Suppressor macrophage treated with lipopolysaccharide for 1 hour (primary cell): ENCODE measurements at places on chromosomes 4 and X.
A peak's percentile ranks its signal among the peaks of the same experiment; 100 is the strongest.

DNA sequence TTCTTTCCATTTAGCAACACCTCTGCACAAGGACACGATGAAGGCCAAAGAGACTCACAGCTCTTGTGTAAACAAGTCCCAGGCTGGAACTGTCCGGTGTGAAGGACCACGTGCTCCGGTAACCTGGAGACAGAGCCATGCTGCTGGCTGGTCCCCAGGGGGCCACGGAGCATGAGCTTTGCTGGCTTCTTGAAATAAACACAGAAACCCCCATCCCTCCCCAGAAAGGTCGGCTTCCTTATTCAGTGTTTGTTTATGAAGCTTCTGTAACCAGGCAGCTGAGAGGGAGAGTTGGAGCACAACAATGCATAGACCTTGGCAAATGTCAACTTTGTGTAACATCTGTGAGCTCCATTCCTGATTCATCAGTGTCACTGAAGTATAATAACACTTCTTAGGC is 109.4 kb downstream of the GPR143 start:
- DNase-seq, result no peak

- peak; percentile 27 for DNase-seq
These were observed 99.6 kb upstream of the AFAP1 start for GRCh38 chr4:8039290-8039689.

DNA sequence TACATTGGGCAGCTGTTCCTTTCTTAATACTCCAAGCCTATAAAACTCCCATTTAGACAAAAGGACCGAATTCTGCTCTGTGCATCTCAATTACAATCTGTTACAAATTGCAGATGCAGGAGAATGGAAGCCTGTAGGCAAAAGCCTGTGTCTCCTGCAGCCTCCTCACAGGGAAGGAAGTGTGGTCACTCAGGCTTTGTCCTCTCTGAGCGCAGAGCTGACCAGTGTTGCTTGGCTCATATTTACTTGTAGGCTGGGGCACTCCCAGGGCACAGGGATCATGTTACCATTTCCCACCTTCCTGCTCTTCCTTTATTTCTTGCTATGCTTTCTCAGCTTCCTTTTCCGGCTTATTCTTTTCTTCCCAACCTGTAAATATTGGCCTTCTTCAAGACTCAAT is 15.7 kb downstream of the SUPT20HL2 start:
- DNase-seq, result no peak

- no peak for DNase-seq
These were observed 112.3 kb upstream of the SFRP2 start for GRCh38 chr4:153901220-153901619.

- DNase-seq, result no peak
These were observed 48.9 kb upstream of the ZNF518B start for GRCh38 chr4:10506077-10506476.

- DNase-seq, result no peak
These were observed 21.0 kb downstream of the TNIP3 start for GRCh38 chr4:121143131-121143530.

DNA sequence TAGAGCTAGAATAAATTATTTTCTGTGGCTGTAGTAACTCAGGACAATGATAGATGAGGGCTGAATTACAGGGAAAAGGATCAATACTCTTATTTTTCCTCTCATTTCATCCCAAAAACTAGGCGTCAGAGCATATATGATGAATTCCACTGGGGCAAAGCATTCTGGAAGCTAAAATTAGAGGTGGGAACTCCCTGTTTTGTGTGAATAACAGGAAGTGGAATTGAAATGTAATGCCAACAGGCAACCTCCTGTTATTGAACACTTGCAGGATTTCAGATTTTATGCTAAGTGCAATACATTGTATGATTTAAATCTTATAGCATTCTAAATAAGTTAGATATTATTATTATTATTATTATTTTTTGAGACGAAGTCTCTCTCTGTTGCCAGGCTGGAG is 20.9 kb downstream of the HSD17B11 start:
- no peak for DNase-seq

GRCh38 chr4:84484236-84484635 is 14.9 kb downstream of the NKX6-1 start:
- no peak for DNase-seq

DNA sequence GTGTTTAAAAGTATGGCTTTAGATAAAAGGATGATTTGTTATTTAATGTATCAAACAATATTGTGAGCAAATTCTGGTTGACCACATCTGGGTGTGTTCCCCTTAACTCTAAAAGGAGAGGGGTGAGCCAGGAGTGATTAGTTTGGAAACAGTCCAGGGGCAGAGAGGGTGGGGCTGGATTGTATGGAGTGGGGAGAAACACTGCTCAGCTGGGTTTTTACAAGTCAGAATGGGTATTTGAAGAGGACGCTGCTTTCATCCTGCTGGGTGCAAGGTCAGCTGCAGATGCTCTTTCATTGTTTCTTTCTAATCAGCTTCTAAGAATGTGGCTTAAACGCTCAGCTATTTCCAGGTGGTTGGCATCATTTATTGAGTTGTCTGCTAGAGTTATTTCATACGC is 82.8 kb upstream of the LIMCH1 start:
- DNase-seq, result no peak
